ENCODE measurements at places on chromosomes 6 and 20.
A peak's percentile ranks its signal among the peaks of the same experiment; 100 is the strongest.

DNA sequence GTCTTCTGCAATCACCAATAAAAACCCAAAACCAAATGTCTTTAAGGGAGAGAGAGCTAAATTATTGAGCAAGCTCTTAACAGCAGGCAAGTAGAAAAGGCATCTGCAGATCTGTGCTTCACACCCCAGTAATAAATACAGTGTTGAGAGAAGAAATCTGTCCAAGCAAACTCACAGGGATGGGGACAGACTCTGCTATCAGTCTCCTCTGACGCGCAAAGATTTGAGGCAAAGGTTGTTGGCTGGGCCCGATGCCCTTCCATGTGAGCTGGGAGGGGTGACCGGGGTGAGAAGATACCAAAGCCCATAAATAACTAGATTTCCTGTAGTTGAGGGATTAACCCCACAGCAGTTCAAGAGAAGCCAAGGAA, 315.2 kb upstream of the SOX4 start:
- DNase-seq = no peak

- DNase-seq = peak; percentile 32
These were observed 251.1 kb upstream of the TBX18 start for GRCh38 chr6:85015396-85015990.

DNA sequence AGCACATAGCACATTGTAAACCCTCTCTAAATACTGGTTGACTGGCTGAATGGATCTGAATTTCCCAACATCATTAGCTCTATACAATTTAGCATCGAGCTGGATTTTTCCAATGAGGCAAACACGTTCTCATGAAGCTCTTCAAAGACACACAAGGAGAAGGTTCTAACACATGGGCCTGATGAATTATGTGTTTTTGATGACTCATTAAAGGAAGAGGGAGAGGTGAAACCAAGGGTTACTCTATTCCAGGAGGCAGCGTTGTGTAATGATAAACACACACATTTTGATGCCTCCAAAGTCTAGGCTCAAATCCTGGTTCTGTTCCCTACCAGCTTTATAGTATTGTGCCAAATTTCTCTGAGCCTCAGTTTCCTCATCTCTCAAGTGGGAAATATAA, 84.3 kb downstream of the PFDN4 start:
- DNase-seq = no peak

- DNase-seq = no peak
These were observed 5.0 kb downstream of the TCF21 start for GRCh38 chr6:133893946-133894345.

- DNase-seq = no peak
These were observed 382.4 kb upstream of the ADGRB3 start for GRCh38 chr6:68252632-68253031.

DNA sequence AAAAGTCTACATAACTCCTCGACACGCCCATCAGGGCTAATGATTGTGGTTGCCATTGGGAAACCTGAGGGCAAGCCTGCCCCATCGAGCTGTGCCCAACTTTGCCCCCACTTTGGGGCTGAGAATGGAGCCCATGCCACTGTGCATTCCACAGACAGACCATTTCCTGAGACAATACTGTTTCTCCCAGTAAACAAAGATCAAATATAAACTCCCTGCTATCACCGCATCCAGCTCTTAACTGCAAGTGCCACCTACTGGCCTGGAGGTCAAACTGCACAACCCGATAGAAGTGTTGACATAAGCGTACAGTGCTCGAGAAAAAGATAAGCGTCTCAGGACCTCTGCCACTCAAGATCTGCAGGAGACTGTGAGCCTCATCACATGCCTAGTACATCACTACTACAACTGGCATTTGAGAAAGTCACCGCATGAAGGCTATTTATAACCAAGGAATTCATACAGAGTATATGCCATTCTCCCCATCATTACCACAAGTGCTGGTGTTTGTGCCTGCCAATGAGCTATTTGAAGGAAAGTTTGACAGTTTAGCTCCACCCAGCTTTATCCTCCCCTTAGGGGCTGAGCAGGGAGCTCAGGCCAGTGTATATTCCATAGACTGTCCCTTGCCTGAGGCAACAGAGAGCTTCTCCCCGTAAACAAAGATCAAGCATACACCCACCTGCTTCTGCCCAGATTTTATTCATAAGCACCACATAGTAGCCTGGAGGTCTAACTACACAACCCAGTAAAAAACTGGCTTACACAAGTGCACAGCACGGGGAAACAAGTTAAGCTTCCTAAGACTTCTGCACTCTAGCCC, 4.5 kb upstream of the DEFB126 start:
- DNase-seq = no peak

- no peak for DNase-seq
These were observed 1035.3 kb upstream of the GJE1 start for GRCh38 chr6:141097471-141097870.

DNA sequence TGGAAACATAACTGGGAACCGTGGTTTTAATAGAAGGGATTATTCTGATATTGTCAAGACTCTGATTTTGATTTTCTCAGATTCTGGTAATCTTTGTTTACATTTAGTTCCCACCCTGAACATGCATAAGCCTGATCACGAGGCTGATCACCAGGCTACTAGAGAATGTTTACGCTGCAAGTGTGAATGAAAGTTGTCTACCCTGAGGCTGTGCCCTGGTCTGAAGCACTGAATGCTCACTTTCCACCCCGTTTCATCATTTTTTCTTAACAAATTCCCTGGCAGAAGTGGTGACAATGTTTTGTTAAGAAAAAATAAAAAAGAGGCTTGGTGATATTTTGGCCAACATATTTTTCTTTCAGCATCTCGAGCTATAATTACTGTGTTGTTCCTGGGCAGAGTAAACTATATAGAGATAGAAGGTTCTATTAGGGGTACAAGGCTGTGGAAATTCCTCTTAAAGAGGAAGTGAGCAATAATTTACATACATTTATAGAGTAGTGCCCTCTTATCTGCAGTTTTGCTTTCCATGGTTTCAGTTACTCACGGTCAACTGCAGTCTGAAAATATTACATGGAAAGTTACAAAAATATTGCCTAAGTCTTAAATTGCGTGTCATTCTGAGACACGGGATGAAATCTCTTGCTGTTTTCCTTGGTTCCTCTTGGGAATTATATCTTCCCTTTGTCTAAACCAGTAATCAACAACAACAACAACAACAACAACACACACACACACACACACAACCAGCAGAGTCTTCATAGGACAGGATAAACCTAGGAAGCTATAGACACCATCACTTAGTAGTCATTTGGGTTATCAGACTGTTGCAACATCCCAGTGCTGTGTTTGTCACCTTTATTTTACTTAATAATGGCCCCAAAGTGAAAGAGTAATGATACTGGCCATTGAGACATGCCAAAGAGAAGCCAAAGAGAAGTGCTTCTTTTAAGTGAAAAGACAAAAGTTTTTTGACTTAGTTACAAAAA, 566.6 kb upstream of the CITED2 start:
- no peak for DNase-seq

GRCh38 chr6:113655761-113656160, 201.4 kb upstream of the MARCKS start:
- no peak for DNase-seq

DNA sequence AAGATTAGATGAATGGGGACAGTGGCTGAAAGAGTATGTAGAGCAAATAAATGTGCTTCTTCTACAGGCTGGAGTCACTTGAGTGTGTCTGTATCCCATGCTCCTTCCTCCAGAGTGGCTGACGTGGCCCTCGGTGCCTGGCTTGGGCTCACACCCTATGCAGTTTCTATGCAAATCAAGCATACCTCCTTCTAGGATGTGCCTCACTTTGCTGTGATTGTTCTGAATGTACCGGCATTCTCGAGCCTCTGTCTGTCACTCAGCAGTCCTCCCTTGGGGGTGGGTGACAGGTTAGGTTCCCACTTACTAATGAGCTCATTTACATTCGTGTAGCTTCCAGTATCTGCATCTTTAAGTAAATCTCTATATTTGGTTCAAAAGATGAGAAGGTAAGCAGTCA, 55.1 kb upstream of the HDDC2 start:
- DNase-seq = no peak
